Small intestine (tissue), 16 donors: ENCODE measurements at places on chromosomes 16 and 17. TPM values are rescaled to one million over a fixed set of nuclear protein-coding genes. Genes with fewer than 3 reads are reported as not detected.

GRCh38 chr17:32311028-32311536 is 30.9 kb downstream of the C17orf75 start:
- H3K27me3 ChIP-seq, result no peaks in the 10 kb centered on the region
- DNase-seq, result no peak
- H3K4me3 ChIP-seq, result no peak overlapping the region
- no peak overlapping the region for H3K27ac ChIP-seq
- no peaks in the 10 kb centered on the region for H3K36me3 ChIP-seq

DNA sequence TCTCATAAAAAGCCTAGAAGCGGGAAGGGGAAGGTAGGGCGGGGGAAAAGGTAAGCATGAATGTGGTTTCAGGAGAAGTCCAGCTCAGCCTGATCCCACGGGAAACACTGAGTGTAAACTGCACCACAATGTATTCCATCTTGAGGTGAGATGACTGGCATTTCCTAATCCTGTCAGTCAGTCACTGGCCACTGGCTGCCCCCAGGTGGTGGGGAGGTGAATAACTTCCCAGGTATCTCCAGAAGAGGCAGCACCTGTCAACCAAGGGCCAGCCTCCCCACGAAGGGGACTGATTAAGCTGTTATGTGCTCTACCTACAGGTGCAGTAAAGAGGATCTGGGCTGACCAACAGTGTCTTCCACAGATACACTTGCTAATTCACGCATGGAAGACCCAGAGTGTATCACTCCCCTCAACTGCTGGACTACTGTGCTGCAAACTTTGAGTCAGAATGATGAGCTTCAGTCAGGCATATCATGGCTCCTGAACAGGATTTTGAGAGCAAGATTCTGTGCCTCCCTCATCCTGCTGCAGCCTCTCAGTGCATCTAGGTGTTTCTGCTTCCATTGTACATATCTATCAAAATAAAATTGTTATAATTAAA is 108.5 kb upstream of the CCL2 start:
- H3K27me3 ChIP-seq, result no peaks in the 10 kb centered on the region
- DNase-seq, result peak; percentile 55
- no peak overlapping the region for H3K4me3 ChIP-seq
- no peaks in the 10 kb centered on the region for H3K36me3 ChIP-seq
- no peaks in the 10 kb centered on the region for H3K4me1 ChIP-seq
- H3K27ac ChIP-seq, result no peak overlapping the region

DNA sequence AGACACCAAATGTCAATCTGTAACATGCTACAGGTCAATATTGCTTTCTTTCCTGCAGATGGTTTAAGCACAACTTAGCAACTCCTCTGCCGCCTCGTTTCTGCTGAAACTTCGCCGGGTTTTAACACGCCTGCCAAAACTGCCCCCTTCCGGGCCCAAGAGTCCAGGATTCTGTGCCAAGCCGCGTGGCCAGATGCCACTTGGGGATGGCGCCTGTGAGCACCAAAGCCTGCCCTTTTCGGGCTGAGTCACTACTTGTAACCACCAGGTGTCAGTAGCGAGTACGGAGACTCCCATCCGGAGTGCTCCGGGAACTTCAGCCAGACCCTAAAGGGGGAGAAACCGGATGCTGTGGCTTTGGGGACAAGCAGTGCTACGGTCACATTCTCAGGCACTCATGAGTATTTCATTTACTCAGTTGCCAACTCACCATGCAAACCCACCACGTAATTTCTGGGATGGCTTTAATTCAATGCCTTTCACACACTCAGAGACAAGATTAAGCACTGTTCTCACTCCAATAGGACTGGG is 7.8 kb downstream of the PMP22 start:
- peak overlapping the region; percentile 71 for H3K27ac ChIP-seq
- no peaks in the 10 kb centered on the region for H3K4me1 ChIP-seq
- peak; percentile 77 for DNase-seq
- peaks cover 8% of the 10 kb centered on the region for H3K27me3 ChIP-seq
- no peak overlapping the region for H3K4me3 ChIP-seq

Gene C1QTNF8
- 0.07 TPM for polyA plus RNA-seq

GRCh38 chr16:56042416-56042815 is 148.9 kb upstream of the GNAO1 start:
- H3K4me3 ChIP-seq, result no peak overlapping the region
- no peak overlapping the region for H3K27ac ChIP-seq
- no peaks in the 10 kb centered on the region for H3K4me1 ChIP-seq
- H3K36me3 ChIP-seq, result no peaks in the 10 kb centered on the region

DNA sequence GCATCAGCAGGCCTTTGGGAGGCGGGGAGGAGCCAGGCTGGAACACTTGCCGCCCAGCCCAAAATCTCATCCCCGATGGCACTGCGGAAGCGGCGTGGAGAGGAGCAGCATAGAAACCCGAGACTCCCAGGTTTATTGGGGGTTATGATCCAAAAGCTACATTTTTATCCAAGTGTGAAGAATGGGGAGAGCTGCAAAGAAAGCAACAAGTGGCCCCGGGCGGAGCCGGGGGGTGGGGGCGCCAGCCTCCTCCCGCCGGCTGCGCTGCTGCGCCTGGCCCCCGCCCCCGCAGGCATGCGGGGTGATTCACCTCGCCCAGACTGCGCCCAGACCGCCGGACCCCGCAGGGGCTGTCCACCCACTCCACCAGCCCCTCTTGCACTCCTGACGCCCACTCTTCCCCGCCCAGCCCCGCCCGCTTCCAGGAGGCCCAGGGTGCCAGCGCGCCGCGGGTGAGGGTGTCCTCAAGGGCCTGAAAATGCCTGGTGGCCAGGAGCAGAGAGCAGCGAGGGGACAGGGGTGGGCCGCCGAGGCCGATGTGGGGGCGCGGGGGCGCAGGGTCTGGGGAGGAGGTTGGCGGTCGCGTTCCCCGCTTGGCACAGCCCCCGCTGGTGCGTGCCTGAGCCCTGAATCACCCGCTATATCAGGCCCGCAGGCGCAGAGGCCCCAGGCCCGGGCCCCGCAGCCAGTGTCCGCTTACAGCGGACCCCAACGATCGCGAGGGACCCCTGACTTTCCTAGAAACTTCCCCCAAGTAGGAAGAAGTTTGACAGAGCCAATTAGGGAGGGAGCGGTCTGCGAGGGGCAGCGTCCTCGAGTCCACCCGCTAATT is 1.3 kb downstream of the CAVIN1 start:
- H3K36me3 ChIP-seq, result peaks cover 2% of the 10 kb centered on the region
- DNase-seq, result peak; percentile 58
- H3K27me3 ChIP-seq, result peaks cover 4% of the 10 kb centered on the region
- peak overlapping the region; percentile 55 for H3K4me3 ChIP-seq

DNA sequence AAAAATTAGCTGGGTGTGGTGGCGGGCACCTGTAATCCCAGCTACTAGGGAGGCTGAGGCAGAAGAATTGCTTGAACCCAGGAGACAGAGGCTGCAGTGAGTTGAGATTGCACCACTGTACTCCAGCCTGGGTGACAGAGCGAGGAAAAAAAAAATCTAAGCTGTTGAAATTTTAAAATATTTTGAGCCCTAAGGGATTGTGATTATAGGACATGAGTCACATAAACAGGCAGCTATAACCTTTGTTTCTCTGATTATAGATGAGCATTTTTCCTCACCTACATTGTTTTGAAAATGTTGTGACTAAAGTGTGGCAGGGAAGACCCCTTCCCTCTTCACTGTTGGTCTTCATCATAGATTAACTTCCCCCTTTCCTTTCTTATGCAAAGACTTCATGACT is 135.5 kb downstream of the MGAT5B start:
- no peaks in the 10 kb centered on the region for H3K27me3 ChIP-seq
- H3K4me1 ChIP-seq, result no peaks in the 10 kb centered on the region

Gene SLC46A1
- 40.6 TPM for polyA plus RNA-seq

DNA sequence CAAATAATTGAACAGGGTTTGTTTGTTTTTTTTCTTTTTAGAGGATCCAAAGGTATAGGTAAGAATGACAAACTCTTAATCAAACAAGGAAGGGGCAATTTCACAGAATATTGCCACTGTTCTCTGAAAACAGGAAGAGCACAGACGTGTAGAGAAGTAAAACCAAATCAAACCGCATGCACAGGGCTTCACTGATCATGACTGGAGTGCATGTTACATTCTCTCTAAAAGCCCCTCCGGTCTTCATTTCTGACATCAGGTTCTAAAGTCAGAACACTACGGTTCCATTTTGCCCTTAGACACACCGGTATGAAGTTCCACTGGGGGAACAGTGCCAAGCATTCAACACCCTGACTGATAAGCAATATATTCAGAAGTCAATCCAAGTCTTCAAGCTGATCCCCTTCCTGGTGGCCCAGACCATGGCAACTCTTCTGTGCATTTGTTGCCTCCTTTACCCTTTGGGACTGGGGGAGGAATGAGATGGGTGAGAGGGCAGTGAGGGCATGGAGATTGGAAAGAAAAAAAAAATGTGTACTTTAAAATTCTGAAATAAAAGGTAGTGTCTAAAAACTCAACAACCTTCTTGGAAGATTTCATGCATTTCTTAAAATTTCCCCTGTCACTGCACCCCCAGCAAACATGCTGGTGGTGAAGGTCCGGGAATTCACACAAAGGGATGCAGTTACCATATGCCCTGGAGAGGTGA is 1.4 kb downstream of the MMD start:
- DNase-seq, result no peak
- peak overlapping the region; percentile 86 for H3K4me3 ChIP-seq
- peaks cover 9% of the 10 kb centered on the region for H3K4me1 ChIP-seq
- no peaks in the 10 kb centered on the region for H3K36me3 ChIP-seq
- H3K27ac ChIP-seq, result peak overlapping the region; percentile 62

Gene CCL8
- 0.30 TPM for polyA plus RNA-seq

GRCh38 chr16:73306901-73307413 is 259.0 kb upstream of the ZFHX3 start:
- no peak for DNase-seq
- no peaks in the 10 kb centered on the region for H3K36me3 ChIP-seq
- no peaks in the 10 kb centered on the region for H3K4me1 ChIP-seq
- H3K27me3 ChIP-seq, result no peaks in the 10 kb centered on the region
- no peak overlapping the region for H3K4me3 ChIP-seq

Gene PTRH2
- 14.5 TPM for polyA plus RNA-seq

Gene GRAP
- polyA plus RNA-seq, result 5.9 TPM
